ENCODE measurements at places on chromosomes 16 and 17. TPM values are rescaled to one million over a fixed set of nuclear protein-coding genes. Genes with fewer than 3 reads are reported as not detected.

The ATP1B2 gene
- 3.7 TPM for total RNA-seq

The RAB26 gene
- 0.88 TPM for total RNA-seq

The KRT40 gene
- not detected for total RNA-seq

The PRAC1 gene
- total RNA-seq, result not detected

The SLC12A3 gene
- not detected for total RNA-seq

The EVPLL gene
- not detected for total RNA-seq

The EDC4 gene
- 31.5 TPM for total RNA-seq

The TMEM98 gene
- 29.8 TPM for total RNA-seq

The NACA2 gene
- total RNA-seq, result not detected

The NOG gene
- total RNA-seq, result 0.12 TPM

DNA sequence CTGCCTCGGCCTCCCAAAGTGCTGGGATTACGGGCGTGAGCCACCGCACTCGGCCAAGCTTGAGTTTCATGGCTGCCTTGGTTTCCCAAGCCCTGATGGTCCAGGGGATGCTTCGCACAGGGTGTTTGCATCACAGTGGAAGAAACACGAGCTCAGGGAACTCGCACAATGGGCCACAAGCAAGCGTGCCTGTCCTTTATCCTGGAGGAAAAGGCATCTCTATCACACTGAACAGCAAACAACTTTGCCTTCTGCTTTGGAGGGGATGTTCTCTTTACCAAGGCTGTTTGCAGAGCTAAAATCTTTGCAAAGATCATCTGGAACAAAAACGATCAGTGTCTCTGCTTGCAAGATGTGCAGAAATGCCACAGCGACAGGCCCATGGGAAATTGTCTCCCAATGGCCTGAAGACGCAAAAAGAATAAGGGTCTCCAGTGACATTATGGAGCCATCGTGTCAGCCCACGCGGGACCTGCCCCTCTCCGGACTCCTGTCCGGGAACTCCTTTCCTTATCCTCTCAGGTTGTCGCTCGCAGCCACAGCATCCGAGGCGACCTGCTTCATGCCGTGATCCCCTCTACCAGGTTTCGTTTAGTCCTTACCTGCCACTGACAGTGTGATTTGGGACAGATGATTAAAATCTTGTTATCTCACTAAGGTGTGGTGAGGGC is 44.1 kb upstream of the CBFA2T3 start:
- peak; percentile 3 for DNase-seq

DNA sequence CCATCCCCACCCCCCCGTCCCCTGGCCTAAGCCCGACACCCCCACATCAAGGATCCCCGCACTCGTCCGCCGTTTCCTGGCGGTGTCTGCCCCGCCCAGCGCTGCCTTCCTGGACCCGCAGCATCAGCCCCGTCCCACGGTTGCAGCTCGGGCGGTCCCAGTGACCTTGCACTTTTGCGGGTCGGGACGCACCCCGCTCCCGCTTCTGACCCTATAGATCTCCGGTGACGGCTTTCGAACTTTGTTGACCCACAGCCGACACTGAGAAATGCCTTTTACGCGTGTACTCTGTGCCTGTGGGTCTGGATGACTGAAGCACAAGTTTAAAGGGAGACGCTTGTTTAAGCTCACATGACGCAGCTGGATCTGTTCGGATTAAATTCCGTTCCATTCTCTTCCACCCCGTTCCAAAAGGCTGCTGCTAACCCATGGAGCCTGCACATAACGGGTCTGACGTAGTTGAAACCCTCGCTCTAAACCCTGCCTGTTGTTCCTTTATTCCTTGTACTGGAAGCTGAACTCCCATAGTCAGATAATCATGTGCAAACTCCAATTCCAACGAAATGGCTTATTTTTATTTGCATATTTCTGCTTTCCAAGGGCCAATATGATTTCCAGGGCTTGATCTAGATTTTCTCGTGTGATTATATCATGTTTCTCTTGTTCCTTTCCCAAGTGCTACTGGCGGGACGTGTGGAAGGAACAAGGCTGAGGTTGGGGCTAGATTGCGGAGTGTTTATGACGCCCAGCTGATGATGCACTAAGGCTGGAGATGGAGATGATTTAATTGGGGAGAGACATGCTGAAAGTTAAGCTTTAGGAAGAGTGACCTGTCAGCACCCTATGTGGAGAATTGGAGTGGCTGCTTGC is 834 bp downstream of the FLYWCH1 start:
- no peak for DNase-seq

DNA sequence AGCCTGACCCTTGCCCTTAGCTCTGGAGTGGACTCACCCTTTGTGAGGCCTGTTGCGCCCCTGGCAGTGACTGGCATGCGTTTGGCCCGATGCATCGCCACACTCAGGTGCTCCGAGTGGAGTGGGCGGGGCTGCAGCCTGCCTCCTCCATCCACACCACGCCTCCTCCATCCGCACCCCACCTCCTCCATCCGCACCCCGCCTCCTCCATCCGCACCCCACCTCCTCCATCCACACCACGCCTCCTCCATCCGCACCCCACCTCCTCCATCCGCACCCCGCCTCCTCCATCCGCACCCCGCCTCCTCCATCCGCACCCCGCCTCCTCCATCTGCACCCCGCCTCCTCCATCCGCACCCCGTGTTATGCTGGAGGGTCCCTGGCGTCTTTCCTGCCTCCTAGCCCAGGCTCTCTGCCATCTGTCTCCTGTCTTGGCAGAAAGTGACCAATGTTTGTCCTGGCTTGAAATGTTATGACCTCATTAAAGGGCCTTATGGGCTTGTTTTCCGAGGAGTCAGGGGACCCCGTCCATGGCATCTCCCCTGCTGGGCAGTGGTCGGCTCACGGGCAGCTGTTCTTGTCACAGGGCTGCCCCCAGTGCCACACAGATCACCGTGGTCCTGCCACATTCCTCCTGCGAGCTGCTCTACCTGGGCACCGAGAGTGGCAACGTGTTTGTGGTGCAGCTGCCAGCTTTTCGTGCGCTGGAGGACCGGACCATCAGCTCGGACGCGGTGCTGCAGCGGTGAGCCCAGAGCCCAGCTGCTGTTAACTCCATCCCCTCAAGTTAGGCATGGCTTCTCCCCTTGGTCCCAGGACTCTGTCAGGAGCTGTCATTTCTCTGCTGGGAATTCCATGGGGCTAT is 28.7 kb upstream of the MYO15B start:
- DNase-seq, result no peak

GRCh38 chr17:34401165-34401564 is 38.1 kb upstream of the CCL1 start:
- DNase-seq, result no peak

- DNase-seq, result no peak
Observed at GRCh38 chr17:9226130-9226793, 205.0 kb downstream of the NTN1 start.

GRCh38 chr17:59373882-59374495 is 42.5 kb downstream of the YPEL2 start:
- no peak for DNase-seq

DNA sequence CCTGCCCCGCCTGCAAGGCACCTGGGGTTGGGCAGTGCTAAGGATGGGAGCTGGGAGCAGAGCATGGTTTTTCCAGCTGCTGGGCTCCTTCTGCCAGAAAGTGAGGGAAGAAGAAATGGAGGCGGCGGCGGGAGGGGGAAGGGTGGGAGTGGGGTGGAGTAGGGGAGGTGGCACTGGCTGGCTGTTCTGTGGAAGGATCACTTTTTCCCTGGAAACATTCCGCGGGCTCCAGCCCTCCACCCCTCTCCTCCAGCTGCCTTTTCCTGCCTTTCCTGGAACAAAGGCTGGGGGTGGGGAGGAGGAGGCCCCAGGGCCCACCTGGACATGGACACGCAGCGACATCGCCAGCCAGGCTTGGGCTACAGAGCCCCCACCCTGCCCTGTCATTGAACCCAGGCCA is 41.1 kb downstream of the CFAP20 start:
- DNase-seq, result no peak

DNA sequence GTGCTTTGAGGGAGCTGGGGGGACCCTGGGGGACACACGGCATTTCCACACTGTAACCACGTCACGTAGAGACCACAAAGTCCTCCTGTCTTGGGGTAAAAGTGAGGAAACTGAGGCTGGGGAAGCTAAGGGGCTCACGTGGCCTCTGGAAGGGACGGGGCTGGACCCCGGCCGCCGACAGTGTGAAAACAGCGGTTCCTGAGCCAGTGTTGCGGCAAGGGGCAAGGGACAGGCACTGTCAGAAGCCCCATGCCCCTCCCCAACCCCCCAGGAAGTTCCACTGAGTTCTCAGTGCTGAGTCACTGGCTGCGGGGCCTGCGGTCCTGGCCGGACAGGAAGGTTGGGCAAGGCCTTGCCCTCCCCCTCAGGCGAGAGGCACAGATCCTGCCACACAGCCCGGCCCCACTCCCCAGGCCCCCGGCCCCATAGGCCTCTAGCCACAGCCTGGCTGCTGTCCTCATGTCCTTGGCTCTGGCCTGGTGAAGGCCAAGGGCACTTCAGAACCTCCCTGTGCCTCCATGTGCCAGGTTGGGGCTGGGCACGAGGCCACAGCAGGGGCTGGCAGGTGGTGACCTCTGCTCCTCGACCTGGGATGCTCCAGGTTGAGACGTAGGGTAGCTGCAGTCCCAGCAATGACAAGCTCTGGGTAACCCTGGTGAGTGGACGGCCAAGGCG is 5.0 kb upstream of the CCDC57 start:
- peak; percentile 72 for DNase-seq

DNA sequence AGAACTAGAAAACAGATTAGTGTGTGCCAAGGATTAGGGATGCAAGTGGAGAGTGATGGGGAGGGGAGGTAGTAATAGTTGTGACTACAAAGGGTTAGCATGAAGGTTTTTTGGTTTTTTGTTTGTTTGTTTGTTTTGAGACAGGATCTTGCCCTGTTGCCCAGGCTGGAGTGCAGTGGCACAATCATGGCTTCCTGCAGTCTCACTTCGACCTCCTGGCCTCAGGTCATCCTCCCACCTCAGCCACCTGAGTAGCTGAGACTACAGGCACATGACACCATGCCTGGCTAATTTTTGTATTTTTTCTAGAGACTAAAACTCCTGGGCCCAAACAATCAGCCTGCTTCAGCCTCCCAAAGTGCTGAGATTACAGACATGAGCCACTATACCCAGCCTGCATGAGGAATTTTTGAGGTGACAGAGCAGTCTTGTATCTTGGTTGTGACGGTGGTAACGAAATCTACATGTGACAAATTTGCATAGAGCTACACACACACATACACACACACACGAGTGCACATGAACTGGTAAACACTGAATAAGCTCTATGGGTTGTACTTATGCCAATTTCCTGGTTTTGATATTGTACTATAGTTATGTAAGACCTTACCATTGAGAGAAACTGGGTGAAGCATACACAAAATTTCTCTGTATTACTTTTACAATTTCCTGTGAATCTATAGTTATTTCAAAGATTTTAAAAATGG is 59.6 kb upstream of the TOM1L1 start:
- DNase-seq, result no peak

GRCh38 chr16:85612801-85613603 is at the start of gene GSE1:
Gene GSE1, plus strand, starts transcription at chr16:85613322. Its CDS starts 70 bp downstream, at chr16:85613392.
- DNase-seq, result peak; percentile 94

- DNase-seq, result no peak
Observed at GRCh38 chr17:1096215-1096614, 83.6 kb downstream of the ABR start.

GRCh38 chr17:38460716-38461630 is 32.7 kb downstream of the ARHGAP23 start:
- DNase-seq, result no peak

- no peak for DNase-seq
Observed at GRCh38 chr16:12602811-12603698, 200.6 kb downstream of the CPPED1 start.

DNA sequence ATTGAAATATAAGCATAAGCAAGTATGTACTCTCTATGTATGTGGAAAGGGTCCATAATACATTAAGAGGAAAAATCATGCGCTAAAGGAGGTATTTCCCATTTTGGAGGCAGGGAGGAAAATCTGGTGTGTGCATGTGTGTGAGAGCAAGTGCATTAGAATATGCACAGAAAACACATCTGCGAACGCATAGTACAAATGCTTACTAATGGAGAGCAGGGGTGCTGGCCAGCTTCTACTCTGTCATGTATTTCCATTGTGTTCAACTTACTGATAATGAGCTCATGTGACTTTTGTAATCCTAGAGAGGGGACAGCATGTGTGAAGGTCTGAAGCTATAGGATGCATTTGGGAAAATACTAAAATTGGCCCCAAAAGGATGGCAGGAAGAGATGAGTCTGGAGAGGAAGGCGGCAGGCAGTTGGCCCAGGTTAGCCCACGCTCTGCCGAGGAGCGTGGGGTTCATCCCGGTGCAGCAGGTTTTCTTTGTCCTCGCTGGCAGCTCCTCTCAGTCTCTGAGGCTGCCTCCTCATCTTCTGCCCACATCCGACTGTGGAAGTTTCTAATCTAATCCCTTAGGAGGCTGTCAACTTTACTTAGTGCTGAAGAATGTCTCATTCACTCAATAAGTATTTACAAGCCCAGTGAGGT is 17.8 kb upstream of the KSR1 start:
- no peak for DNase-seq

GRCh38 chr17:79052131-79052530 is 22.5 kb upstream of the ENGASE start:
- no peak for DNase-seq

DNA sequence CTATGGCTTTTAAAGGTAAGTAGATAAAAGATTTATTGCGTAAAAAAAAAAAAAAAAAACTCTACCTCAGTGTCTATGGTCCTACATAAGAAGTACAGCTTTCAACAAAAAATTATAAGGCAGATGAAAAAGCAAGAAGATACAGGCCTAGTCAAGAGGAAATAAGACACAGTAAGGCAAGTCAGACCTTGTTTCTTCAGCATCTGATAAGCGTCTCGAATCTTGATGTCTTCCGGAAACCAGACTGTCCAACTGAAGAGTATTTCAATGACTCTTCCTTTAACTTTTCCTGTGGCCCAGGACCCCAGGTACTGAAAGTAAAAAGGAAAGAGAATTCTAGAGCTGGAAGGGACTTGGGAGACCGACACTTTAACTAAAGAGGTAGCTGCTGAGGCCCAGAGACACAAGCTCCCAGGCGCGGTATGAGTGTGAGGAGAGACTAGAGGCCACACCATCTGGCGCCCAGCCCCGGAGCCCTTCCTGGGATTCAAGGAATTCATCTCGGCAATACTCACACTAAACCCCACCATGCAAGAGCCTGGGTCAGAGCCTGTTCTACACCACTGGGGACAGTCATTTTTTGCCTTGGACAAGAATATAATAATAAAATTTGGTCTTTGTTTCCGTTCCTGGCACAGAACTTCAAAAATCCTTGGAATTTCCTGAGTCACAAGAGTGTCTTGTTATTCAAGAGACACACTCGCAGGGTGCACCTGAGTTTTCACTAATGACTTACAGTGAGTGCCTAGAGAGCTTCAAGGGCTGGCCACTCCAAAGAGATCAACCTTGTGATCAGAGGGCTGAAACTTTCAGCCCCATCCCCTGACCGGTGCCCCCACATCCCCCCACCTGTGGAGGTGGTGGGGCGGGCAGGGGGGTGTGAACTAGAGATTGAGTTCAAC is 18.6 kb downstream of the GGA2 start:
- DNase-seq, result no peak

DNA sequence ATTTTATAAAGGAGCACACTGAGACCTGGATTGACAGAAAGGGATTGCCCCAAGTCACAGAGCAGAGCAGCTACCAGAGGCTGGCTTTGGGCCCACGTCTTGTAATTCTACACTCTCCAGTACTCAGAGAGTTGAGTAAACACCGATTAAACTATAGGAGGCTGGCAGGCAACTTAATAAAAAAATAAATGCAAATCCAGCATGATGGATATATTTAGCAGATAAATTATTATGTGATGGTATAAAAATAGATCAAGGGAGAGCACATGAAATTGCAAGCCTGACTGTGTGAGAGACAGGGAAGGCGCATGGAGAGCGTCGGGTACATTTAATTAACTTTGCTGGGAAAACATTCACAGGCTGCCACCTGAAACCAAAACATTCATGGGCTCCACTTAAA is 87.7 kb upstream of the CCL2 start:
- no peak for DNase-seq

- no peak for DNase-seq
Observed at GRCh38 chr16:77131398-77131797, 59.6 kb upstream of the MON1B start.
